ENCODE measurements at places on chromosomes 6 and 20.
A peak's percentile ranks its signal among the peaks of the same experiment; 100 is the strongest.

DNA sequence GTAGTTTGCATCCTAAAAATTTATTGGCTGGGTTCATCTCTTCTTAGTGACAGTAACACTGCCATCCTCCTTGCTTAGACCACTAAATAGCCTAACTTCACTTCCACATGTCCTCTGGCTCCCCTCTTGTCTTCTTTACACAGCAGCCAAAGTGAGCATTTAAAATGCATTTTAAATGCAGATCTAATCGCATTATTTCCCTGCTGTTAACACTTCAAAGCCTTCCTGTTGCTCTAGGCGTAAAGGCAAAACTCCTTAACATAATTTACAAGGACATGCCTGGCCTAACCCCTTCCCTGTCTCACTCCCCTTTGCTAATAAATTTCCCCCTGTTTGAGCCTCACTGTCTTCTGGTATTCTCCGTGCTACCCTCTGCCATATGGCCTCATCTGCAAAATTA lies 26.5 kb downstream of the NKAIN2 start:
- no peak for DNase-seq

- no peak for DNase-seq
Observed at GRCh38 chr6:30741789-30742315, 635 bp downstream of the FLOT1 start.

DNA sequence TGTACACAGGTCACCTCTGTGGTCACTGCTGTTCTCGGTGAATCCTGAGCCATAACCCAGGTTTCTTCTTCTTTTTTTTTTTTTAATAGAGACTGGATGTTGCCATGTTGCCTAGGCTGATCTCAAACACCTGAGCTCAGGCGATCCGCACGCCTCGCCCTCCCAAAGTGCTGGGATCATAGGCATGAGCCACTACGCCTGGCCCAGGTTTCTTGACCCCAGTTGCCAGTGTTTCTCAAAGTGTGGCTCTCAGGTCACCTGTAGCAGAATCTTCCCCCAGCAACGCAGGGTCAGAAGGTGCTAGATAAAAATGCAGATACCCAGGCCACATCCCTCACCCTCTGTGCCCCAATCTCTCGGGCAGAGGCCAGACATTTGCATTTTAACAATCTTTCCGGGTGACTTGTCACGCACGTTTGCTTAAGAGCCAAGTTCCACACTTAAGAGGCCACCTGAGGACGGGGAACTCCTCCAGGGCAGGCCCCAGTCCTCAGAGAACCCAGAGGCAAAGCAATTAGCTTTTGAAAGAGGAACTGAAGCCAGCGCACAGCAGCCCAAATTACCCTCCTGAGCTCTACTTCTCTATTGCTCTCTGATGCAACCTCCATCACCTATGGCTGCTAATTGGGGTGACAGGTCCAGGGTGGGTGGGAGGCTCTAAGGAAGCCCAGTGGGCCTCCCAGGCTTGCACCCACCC lies 81.8 kb downstream of the NFATC2 start:
- no peak for DNase-seq

- DNase-seq, result no peak
Observed at GRCh38 chr6:113208726-113209125, 648.4 kb upstream of the MARCKS start.

GRCh38 chr6:138307816-138308730 lies 69.6 kb upstream of the SMIM28 start:
- peak; percentile 24 for DNase-seq

- no peak for DNase-seq
Observed at GRCh38 chr6:150528648-150529285, 70.9 kb upstream of the PLEKHG1 start.

Data from nucleus accumbens (tissue), 56 donors.